Fibroblast of mammary gland (primary cell): ENCODE measurements at places on chromosomes 3 and 15.
A peak's percentile ranks its signal among the peaks of the same experiment; 100 is the strongest.

DNA sequence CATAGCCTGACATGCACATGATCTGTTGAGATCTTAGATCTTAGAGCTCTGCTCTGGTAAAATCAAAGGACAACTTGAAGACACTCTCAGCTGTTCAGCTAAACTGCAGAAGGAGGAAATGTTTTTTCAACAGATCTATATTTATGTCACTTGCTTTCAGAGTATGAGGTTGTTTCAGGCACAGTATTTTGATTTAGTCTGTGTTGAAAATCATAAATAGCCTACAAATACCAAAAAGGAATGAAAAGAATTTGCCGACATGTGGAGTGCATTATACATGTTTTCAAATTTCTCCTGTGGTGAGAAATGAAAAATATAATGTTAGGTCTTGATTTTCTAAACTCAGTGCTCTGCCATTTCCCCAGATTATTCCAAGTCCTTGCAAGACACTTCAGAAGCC is 1118.4 kb downstream of the TBL1XR1 start:
- peak; percentile 4 for DNase-seq

DNA sequence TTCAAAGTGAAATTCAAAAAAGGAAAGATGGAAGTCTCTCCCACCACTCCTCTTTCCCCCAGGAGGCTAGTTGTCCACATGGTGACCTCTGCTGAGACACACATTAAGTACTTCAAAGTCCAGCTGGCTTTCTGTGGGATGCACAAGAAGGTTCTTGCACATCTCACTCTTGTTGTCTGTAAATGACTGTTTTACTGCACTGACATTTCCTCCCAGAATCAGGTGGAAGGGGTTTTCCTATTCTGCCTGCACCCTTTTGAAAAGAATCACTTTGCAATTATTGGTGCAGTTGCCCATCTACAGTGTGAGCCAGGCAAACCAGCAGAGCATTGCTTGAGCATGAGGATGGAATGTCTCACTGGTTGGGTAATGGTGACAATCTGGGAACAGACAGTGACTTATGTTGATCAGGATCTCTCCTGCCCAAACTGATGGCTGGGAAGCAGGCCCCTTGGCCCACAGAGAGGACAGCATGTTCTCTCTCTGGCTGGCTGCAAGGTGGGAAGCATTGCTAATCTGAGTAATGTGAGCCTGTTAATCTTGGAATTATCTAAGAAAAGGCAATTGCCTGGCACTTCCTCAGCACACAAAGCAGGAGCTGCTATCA is 347.7 kb upstream of the SATB1 start:
- no peak for DNase-seq

GRCh38 chr3:161274691-161275298 is 53.7 kb downstream of the NMD3 start:
- DNase-seq: peak; percentile 65

- DNase-seq: peak; percentile 99
These were observed 419.5 kb upstream of the NAALADL2 start for GRCh38 chr3:174439331-174440252.

DNA sequence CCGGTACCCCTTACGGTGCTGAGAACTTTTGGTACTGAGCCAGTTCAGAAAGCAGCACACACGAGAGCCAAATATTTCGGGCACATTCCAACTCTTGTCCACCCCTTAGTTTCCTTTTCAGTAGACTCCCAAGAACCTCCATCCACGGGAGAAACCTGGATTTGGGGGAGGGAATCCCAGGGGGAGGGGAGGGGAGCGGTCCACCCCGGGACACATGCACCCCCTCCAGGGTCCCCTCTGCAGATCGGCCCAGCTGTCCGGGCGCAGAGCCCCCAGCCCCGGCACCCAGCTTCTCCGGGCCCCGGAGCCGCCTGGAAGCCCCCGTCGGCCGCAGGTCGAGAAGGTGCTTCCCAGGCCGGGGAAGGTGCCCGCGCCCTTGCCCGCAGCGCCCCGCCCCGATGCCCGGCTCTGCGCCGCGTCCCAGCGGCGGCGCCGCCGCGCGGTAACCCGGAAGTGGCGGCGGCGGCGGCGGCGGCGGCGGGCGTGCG is 455 bp upstream of the ABHD17C start:
- peak; percentile 18 for DNase-seq

DNA sequence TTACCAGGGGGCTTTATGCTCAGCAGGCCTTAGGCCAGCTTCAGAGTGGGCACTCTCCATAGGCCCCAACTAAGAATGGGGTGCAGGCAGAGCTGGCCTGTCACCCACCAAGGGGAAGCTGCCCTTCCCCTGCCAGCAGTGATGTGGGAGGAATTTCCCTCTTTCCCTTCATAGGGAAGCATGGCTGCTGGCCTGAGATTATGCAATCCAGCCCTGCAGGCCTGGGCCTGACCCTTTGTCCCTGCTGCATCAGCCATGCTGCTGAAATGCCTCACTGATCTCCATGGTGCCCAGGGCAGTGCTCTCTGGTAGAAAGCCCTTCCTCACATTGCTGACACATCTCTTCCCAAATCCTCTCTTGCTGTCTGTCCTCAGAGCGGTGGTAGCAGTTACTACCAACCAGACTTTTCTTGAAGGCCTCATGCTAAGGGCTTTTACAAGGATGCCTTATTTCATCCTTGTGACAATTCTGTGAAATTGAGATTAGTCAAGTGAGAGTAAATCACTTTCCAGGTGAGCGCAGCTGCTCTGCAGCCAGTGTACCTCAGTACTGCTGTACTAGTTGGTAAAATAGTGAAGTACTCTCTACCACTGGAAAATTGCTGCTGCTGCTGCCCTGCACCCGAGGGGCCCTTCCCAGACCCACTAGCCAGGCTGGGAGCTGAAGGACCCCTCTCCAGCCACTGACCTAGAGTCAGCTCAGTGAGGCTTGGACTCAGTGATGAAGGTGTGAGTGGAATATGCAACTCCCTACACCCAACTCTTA is 33.8 kb downstream of the MRAS start:
- DNase-seq: peak; percentile 76

DNA sequence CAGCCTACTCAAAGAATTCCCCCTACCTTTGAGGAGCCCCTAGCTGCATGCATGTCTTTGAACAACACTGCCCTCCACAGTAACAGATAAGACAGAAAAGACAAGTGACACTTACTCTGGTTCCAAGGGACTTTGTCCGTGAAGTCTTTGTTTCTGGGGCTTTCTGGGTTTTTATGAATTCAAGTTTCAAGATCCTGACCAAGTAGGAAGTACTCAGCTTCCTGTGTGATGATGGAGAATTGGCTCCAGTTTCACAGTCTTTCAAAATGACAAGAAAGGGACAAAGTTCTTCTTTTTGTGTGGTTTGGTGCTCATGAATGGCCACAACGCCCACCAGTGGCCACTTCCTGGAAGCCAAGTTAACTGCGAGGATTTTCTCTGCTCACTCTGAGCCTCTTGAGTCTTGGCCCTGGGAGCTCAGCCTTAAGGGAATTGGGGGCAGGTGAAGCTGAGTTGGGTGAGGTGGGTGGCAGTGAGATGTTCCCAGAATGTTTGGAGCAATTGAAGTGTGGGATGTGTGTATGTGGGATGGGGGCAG is at the start of gene CCR1:
TSS of gene CCR1 (minus strand) at position 147 of the 538 bp plus-strand sequence. CDS start 4,000 bp downstream, outside the sequence.
- DNase-seq: peak; percentile 65

DNA sequence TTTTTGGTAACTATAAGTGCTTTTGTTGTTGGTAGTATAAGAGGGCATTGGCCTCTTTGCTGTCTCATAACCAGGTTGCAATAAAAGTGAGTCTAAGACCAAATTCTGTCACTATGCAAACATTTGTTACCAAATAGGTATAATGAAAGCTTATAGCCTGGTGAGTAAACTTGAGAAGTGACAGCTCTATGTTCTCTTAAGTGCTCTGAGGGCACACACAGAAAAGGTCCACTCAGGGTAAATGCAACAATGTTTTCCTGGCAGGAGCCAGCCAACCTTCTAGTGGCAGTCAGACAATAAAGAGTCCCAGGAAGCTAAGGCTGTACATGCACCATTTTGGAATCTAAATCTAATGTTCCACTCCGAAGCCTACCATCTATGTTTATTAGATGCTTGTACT is 262.1 kb upstream of the TGFBR2 start:
- no peak for DNase-seq

GRCh38 chr15:29129926-29130325 is 139.7 kb downstream of the NSMCE3 start:
- no peak for DNase-seq

GRCh38 chr15:82858932-82859331 is 49.5 kb downstream of the WHAMM start:
- DNase-seq: no peak

DNA sequence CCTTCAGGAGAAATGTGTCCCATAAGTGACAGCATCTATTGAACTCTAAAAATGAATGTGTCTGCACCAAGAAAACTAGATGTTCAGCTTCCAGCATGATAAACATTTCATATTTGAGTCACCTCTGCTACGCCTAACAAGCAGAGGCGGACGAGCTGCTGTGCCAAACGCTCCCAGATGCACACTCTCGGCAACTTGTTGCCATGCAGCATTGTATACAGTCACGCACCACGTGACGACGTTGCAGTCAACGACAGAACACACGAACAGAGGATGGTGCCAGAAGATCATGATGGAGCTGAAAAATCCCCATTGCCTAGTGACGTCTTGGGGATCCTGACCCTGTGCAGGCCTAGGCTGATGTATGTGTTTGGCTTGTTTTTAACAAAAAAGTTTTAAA is 137.5 kb downstream of the XXYLT1 start:
- peak; percentile 97 for DNase-seq

- DNase-seq: no peak
These were observed 21.6 kb upstream of the PRR23E start for GRCh38 chr3:127171320-127171719.

GRCh38 chr3:72738752-72739530 is 109.3 kb downstream of the SHQ1 start:
- no peak for DNase-seq

GRCh38 chr3:142210608-142211007 is 14.8 kb downstream of the GK5 start:
- DNase-seq: peak; percentile 65
